Activated CD8-positive, alpha-beta memory T cell treated with anti-CD3 and anti-CD28 coated beads for 1 hour (primary cell): ENCODE measurements at places on chromosomes 4 and X.

GRCh38 chrX:138723301-138723700 is 11.8 kb upstream of the FGF13 start:
- no peak for DNase-seq

GRCh38 chr4:60744767-60745166 is 455.4 kb upstream of the ADGRL3 start:
- no peak for DNase-seq

GRCh38 chrX:83845397-83845796 is 15.5 kb upstream of the CYLC1 start:
- no peak for DNase-seq

GRCh38 chr4:105267280-105267679 is 120.6 kb downstream of the TET2 start:
- DNase-seq: no peak

- no peak for DNase-seq
Measured at GRCh38 chr4:40409835-40410234, 74.7 kb downstream of the CHRNA9 start.

- no peak for DNase-seq
Measured at GRCh38 chrX:118271775-118272174, 74.1 kb upstream of the WDR44 start.

GRCh38 chrX:55127692-55128091 is 38.9 kb downstream of the PAGE2 start:
- no peak for DNase-seq

GRCh38 chrX:72475338-72475737 is 97.3 kb downstream of the HDAC8 start:
- DNase-seq: no peak

GRCh38 chr4:160611181-160611580 is 1508.3 kb downstream of the RAPGEF2 start:
- no peak for DNase-seq

DNA sequence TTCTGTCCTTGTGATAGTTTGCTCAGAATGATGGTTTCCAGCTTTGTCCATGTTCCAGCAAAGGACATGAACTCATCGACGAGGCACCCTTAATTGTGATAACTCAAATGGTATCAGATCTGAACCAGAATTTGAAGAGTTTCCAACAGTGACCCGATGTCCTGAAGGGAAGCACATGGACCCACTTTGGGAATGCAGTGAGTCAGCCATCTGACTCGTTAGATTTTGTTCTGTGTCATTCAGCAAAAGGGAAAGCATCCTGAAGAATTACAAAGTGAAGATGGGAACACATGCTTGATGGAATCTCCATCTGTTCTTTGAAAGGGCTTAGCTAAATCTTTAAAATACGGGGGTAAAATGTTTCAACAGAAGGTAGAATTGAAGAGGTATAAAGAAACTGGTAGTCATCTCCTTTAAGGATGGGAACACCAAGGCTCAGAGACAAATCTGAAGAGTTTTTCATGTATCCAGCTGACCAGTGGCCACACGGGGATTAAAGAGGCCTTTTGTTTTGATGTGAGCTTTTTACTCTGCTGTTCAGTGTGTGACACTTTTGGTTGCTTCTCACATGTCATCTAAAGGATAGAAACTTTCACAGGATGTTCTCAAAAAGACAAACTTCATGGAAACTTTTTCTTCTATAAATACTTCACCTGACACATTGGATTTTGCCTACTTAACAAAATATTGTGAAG is 393.8 kb downstream of the INPP4B start:
- no peak for DNase-seq
